Progenitor cell of endocrine pancreas (in vitro differentiated cells): ENCODE measurements at places on chromosomes 3 and 15.
A peak's percentile ranks its signal among the peaks of the same experiment; 100 is the strongest.

DNA sequence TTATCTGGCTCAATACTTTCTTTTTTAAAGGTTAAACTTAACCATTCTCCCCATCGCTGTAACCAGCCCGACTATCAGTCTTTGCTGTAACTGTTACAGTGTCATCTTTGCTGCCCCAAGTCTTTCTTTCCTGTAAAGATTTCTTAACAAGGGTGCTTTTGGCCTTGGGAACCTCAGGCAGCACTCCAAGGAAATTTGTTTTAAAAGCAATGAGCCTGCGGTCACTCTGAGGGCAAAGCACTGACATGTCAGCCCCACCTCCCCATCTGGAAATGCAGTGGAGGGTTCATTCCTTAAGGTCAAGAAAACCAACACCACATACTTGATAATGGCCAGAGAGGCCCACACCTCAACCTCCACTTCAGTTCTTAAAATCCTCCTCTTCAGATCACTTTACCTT, 3.2 kb downstream of the TRANK1 start:
- no peak for DNase-seq

GRCh38 chr3:21390136-21390535, 360.9 kb downstream of the ZNF385D start:
- no peak for DNase-seq

DNA sequence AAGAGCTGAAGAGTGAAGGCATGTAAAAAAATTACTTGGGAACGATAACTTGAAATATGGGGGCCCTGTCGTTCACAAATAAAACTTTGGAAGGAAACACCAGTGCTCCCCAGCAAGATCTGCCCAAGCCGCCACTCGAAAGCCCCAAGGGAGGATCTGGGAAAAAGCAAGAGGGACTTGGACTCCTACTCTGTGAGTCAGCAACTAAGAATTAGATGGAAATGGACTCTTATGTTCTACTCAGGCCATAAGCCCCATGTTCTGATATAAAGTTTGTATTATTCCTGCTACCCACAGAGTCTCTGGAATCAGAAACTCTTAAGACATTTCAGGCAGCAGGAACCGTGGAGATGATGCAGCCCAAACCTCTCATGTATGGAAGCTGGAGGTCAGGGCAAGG, 75.7 kb downstream of the ITGB5 start:
- no peak for DNase-seq

DNA sequence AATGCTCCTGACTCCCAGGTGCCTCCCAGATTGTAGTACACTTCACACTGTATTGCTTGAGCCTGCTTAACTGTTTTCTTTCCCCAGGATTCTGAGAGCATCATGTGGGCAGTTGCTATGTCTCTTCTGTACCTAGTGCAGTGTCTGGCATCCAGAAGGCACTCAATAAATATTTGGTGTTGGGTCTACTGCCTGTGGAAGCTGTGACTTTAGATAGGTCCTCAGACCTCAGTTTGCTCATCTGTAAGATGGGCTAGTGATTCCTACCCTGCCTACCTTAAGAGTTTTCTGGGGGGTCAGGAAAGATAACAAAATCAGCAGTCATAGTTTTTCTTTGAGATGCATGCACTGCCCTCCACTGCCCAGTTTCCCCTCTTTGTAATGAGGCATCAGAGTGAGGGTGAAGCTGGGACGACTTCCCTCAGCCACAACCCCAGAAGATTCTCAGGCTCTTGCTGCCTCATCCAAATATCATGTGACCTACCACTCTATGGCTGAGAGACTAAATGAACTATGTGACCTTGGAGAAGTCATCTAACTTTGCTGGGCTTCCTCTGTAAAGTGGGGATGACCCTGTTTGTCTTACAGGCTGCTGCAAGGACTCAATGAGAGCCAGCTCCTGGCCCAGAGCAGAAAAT, 50.4 kb downstream of the ATP2B2 start:
- DNase-seq: no peak

DNA sequence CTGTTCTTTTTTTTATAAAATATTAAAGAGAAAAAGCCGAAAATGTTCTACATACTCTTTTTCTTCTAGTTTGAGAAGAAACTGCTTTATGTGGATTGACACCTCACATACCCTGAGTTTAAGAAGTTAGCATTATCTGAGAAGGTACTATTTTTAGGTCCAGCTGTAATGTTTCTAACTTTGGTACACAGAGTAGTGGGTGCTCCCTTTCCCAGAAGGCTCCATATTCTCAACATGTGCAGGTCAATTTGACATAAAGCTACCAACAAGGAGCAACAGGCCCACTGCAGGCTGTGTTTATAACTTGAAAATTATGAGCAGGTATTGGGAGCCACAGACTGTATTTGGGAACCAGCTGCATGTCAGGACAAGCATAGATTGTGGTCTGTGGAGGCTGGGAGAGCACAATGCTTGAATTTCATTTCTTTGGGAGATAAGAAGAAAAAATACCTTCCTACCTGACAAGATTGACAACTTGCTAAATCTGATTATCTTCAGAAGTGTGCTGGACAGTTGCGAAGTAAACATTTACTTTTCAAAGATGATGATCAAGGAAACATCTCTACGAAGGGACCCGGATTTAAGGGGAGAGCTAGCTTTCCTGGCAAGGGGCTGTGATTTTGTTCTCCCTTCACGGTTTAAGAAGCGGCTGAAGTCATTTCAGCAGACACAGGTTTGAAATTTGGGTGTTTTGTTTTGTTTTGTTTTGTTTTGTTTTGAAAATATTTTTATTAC, 57.2 kb downstream of the PPP2R3A start:
- no peak for DNase-seq

GRCh38 chr3:101635954-101636798, 40.8 kb downstream of the ZBTB11 start:
- DNase-seq: peak; percentile 30

GRCh38 chr15:58771621-58772250, 634 bp downstream of the MINDY2 start:
- DNase-seq: peak; percentile 31

DNA sequence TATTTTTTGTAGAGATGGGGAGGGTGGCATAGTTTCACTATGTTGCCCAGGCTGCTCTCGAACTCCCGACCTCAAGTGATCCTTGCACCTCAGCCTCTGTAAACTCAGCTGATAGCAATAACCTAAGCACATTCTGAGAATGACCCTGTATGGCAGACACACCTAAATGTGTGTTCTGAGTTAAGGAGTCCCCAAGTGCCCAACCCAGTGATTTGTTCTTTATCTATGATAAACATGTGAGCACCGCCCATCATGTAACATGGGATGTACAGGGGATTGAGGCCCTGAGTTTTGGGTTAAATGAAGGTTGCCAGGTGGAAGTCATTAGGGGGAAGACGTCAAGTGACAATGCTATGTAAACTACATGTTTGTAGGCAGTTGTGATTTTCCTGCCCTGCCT, 5.7 kb downstream of the NCEH1 start:
- no peak for DNase-seq

GRCh38 chr3:49793486-49794085, 6.1 kb downstream of the CDHR4 start:
- DNase-seq: no peak

DNA sequence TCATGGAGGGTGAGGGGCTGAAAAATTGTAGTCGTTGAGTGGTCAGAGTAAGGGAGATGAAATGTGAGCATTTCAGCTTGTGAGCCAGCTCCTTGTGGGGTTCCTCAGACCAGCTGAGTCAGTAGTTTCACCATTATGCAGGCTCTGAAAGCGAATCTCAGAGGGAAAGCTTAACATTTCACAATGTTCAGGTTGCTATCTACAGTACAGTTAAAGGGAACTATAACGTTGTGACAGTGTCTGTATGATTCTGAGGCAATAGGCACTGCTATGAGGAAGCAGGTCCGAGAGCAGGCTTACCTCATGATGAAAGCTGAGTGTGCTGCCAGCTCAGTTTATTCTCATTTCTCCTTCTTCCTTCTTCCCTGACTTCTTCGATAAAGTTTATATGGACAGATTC, 469.6 kb downstream of the EDEM1 start:
- DNase-seq: no peak

- DNase-seq: no peak
These were observed 246.5 kb downstream of the PTPRG start for GRCh38 chr3:61807865-61808276.

DNA sequence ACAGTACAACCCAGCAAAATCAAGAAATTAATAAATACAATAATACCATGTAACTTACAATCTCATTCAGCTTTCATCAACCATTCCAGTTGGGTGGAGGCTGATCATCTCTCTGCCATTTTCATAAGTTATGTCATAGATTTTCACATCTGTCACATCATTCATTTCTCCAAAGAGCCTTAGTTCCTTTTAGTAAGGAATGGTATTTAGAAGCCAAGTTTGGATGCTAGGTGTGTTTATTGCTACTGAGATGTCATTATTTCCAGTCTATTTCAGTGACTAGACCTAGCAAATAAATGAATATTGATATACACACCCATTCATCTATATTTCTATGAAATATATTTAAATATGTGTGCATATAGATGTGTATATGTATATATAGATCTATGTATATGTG, 2.7 kb upstream of the UBL7 start:
- no peak for DNase-seq

DNA sequence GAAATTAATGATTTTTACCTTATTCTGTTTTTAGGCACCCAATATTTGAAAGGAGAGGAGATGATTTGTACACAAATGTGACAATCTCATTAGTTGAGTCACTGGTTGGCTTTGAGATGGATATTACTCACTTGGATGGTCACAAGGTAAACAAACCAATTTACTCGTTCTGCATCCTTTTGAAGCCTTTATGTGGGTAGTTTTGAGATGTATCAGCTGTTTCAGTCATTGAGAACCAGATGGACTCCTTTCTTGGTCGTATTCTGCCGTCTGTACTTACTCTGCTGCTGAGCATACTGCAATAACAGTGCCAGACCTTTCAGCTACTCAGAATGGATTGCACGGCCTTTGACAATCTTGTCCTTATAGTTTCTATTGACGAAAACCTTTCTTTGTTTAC, 13.3 kb downstream of the DNAJB11 start:
- no peak for DNase-seq

DNA sequence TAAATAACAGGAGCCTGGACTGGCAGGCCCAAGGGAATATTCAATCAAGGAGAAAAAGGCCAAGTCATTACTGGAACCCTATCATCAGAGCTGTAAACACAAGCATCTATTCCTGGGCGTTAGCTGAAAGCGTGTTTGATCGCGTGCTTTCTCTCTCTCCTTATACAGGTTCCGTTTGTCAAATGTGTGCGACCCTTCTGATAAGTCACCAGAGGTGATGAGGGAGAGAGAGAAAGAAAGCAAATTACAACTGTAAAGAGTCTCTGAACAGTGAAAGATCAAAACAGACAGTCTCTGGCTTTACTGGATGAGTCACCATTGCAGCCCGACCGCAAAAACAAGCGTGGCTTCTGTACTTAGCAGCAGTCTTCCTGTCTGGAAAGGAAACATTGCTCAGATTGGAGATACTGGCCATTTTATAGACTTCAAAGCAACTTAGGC, 39.5 kb upstream of the TPRG1 start:
- DNase-seq: no peak

DNA sequence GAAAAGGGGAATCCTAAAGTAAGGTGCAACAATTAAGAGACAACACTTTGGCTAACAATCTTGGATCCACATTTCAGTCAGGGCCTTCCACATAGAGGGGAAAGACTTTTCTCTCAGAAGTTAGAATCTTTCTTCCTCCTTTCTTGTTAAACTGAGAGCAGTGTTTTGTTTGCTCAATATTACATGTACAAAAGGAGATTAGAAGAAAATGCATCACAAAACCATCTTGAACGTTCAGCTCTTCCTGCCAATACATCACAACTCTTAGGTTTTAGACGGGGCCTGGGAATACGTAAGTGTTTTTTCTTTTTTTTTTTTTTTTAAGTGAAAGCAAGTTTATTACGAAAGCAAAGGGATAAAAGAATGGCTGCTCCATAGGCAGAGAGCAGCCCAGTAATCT, 39.1 kb downstream of the MAP2K1 start:
- DNase-seq: no peak

DNA sequence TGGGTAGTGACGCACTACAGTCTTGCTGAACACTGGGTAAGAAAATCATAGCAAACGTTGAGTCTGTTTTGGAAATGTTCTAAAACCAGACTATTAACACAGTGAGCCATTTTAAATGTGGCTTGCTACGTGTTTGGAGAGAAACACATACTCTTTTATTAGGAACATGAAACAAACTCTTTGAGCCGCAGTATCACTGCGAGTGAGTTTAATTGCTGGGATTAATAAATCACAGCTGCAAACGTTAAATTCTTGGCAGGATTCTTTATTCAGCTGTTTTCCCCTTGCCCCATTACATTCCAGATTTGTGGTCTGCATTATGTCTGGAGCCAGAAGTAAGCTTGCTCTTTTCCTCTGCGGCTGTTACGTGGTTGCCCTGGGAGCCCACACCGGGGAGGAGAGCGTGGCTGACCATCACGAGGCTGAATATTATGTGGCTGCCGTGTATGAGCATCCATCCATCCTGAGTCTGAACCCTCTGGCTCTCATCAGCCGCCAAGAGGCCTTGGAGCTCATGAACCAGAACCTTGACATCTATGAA, 33.6 kb downstream of the BTD start:
- DNase-seq: no peak

DNA sequence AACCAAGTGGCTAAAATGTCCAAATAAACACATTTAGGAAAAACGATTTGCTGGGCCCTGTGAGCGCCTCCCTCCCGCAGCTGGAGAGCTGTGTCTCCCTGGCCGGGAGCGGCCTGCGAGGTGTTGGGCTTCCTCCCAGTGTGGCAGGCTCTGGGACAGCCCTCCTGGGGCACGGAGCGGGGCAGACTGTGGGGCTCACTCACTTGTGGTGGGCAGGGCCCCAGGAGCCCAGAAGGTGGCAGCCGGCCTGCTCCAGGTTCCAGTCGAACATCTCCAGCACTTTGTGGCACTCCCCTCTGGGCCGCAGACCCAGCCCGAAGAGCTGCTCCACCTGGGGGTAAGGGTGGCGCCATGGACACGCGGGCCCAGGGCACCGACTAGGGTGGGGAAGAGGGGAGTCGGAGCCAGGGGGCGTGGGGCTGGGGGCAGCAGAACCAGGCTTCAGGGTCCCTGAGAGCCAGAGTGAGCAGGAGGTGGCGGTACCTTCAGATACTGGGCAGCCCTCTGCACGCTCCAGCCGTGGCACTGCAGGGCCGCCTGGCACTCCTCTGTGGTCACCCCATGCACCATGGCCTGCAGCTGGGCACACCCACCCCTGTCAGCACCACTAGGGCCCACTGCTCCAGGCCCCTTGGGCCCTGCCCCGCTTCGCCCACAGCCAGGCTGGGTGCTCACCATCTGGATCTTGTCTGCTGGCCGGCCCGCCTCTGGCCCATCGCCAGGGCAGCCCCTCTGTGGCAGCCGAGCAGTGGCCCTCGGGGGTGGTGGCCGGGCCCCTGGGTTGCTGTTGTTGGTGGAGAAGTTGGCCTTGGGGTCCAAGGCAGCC, 41.5 kb downstream of the TNK2 start:
- no peak for DNase-seq

DNA sequence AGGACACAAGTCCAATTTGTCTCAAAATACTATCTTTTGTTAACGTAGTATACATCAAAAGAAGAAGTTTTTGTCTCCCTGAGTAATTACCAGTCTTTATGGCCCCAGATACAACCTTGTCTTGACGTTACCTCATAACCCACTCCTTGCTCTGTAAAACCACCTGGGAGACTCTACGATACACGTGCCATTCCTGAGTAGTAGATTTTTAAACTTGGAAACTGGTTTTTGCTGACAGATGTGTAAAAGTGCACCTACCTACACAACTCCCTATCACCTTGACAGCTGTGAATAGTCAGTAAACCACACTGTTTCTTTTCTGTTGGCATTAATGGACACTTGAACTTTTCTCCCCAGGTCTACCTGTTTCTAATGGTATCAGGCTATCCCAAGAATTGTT, 51.7 kb upstream of the RARB start:
- DNase-seq: no peak
